Suprapubic skin (tissue), 4 donors: ENCODE measurements at places on chromosomes 11 and 22. TPM values are rescaled to one million over a fixed set of nuclear protein-coding genes. Genes with fewer than 3 reads are reported as not detected.

Gene SERPIND1
- not detected for total RNA-seq

- H3K27ac ChIP-seq, result no peak overlapping the region
- no peaks in the 10 kb centered on the region for H3K4me1 ChIP-seq
- H3K4me3 ChIP-seq, result no peak overlapping the region
- H3K36me3 ChIP-seq, result no peaks in the 10 kb centered on the region
- H3K27me3 ChIP-seq, result no peaks in the 10 kb centered on the region
These were observed 13.6 kb downstream of the EFCAB6 start for GRCh38 chr22:43798492-43798891.

- H3K4me1 ChIP-seq, result no peaks in the 10 kb centered on the region
- H3K27ac ChIP-seq, result no peak overlapping the region
- no peaks in the 10 kb centered on the region for H3K27me3 ChIP-seq
- no peak for DNase-seq
These were observed 289.1 kb upstream of the ISX start for GRCh38 chr22:34776817-34777216.

GRCh38 chr22:48944751-48945620, 882.7 kb downstream of the BRD1 start:
- H3K36me3 ChIP-seq, result no peaks in the 10 kb centered on the region
- DNase-seq, result peak; percentile 46
- no peaks in the 10 kb centered on the region for H3K4me1 ChIP-seq
- H3K27me3 ChIP-seq, result peaks cover 22% of the 10 kb centered on the region
- H3K4me3 ChIP-seq, result no peak overlapping the region

DNA sequence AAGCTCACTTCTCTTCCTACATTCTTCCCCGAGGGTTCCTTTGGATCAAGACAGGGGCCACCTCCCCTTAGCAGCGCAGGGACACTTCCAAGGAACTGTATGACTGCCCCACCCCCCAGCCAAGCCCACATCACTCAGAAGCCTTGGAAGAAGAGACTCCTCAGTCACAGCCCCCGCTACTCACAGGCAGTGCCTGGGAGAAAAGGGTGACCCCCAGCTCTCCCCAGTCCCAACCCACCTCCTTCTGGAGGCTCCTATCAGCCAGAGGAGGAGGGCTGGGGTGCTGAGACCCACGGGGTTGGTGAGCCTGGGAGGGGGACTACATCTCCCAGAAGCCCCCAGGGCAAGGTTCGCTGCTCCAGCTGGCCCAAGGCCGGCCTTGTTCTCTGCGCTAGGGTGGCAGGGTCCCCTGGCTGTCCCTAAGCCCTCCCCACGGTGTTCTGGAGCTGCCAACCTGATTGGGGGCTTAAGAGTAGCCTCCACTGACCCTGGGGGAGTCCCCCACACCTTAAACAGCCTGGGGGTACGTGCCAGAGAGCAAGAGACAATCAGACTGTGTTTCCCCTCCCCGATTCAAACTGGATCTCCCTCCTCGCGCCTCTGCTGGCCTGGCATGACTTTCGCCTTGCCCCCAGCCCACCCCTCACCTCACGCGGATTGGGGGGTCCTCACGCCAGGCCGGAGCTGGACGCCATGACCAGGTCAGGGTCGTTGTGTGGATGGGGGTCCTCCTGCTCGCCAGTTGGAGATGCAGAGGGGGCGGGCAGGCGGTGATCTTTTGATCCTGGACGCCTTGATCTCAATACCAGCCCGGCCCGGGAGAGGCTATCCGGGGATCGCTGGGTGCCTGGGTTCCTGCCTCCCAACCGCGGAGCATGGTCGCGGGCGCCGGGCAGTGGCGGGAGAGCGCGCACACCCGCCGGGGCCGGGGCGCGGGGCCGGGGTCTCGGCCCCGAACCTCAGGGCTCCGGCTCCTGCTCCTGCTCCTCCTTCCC, 838 bp downstream of the BCL9L start:
- H3K4me3 ChIP-seq, result peak overlapping the region; percentile 93
- peaks cover 76% of the 10 kb centered on the region for H3K4me1 ChIP-seq
- no peaks in the 10 kb centered on the region for H3K36me3 ChIP-seq

DNA sequence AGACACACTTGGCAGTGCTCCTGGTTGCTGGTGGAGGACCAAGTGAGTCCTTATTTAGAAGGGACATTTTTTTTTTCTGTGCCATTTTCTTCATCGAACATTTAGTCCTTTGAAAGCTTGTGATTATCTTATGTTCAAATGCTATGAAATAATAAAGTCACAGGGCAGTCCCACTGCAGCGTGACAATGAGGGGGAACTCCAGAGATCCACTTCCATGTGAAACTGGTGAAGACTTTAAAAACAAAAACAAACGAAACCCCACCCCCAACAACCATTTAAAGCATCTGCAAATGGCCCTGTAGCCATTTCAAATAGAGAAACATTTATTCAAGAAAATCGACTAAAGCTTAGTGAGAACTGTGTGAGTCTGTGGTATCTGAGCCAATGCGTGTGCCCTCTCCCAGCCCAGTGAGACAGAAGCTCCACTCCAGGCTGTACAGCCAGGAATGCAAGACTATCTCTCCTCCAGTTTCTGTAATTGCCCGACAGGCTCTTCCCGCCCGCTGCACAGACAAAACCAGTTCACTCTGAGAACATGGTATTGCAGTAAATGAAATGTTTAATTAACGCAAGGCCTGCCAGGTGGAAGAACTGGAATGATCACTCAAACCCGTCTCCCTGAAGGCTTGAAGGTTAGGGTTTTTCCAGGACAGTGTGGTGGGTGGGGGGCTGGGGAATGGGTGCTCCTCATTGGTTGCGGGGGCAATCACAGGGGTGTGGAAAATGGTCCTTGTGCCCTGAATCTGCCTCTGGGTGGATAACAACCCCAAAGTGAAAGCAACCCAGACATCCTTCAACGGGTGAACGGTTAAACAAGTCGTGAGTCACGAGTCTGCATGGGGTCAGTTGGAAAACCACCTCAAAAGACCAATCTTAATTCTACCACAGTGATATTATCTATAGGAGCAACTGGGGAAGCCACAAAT, 8.4 kb downstream of the KRTAP5-6 start:
- H3K36me3 ChIP-seq, result no peaks in the 10 kb centered on the region
- H3K27me3 ChIP-seq, result peaks cover 4% of the 10 kb centered on the region
- H3K27ac ChIP-seq, result peak overlapping the region; percentile 25
- H3K4me1 ChIP-seq, result peaks cover 17% of the 10 kb centered on the region

DNA sequence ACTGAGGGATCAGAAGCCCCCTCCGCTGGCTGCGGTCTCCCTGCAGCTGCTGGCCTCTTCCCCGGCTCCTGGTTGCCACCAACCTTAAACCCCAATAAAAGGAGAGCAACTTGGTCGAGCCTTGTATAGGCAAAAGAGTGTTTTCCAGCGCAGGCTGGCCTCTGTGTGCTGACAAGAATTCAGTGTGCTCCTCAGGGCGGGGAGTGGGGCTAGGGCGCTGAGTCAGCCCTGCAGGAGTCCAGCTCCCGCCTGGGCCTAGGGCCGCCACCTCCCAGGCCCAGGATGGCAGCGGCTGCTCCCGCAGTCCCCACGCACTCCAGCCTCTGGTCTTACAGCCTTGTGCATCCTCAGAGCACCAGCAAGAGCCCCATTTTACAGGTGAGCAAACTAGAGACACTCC, at the start of gene SHISAL1:
Gene SHISAL1, minus strand, starts transcription at position 186 of the 400 bp plus-strand sequence. CDS start 12,006 bp downstream, outside the sequence.
- no peaks in the 10 kb centered on the region for H3K36me3 ChIP-seq
- peaks cover 46% of the 10 kb centered on the region for H3K4me1 ChIP-seq
- H3K4me3 ChIP-seq, result no peak within 1 kb of the TSS
- no peak for DNase-seq
- H3K27me3 ChIP-seq, result peaks cover 4% of the 10 kb centered on the region

DNA sequence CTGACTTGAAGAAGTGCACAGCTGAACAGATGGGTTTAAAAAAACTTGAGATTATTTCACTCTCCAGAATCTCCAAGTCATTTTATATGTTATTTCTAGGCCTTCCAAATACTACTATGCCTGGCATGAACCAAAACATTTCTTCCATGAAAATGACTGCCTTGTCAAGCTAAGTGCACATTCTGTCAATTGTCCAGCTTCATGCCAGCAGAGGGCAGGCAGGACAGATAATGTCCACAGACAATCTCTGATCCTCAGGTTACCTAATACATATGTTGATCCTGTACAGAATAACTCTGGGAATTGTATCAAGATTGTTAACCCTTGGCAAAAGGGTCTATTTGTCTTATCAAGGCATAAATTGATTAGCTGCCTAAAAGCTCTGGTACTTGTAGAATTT, 229.5 kb downstream of the AASDHPPT start:
- no peak overlapping the region for H3K4me3 ChIP-seq
- no peak for DNase-seq
- no peak overlapping the region for H3K27ac ChIP-seq
- H3K27me3 ChIP-seq, result no peaks in the 10 kb centered on the region
- no peaks in the 10 kb centered on the region for H3K4me1 ChIP-seq

DNA sequence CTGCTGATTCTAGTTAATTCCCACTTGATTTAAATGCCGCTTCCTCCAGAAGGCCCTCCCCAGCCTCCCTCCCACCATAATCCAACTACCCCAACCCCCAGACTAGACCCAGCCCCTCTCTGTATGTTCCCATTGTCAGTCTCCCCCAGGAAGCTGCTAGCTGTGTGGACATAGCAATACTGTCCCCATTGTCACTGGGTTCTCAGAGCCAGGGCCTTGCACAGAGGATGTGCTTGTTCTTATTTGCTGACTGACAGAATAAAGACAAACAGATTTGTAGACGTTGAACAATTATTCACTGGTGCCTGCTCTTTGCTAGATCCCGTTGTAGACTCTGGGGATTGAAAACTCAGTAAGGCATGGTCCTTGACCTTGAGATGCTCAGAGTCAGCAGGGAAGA, 45.7 kb upstream of the NAV2 start:
- no peak overlapping the region for H3K4me3 ChIP-seq
- DNase-seq, result no peak
- no peaks in the 10 kb centered on the region for H3K27me3 ChIP-seq
- no peak overlapping the region for H3K27ac ChIP-seq
